Stimulated activated CD8-positive, alpha-beta memory T cell treated with anti-CD3 and anti-CD28 coated beads, Interleukin-7, amount 100 ng/mL, for 1 hour (primary cell): ENCODE measurements at places on chromosomes 16 and 17.

DNA sequence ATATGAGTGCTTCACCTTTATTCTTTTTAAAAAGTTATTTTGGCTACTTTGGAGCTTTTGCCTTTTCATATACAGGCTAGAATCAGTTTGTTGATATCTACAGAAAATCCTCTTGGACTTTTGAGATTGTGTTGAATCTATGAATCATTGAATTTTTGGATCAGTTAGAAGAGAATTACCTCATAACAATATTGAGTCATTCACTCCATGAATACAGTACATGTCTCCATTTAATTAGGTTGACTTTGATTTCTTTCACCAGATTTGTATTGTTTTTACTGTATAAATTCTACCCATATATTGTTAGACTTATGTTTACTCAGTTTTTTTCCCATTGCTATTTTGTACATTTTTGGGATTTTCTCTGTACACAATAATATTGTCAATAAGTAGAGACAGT is 54.4 kb downstream of the TAOK1 start:
- DNase-seq = no peak

GRCh38 chr17:3512505-3513171 is 36.8 kb downstream of the ASPA start:
- DNase-seq = no peak

DNA sequence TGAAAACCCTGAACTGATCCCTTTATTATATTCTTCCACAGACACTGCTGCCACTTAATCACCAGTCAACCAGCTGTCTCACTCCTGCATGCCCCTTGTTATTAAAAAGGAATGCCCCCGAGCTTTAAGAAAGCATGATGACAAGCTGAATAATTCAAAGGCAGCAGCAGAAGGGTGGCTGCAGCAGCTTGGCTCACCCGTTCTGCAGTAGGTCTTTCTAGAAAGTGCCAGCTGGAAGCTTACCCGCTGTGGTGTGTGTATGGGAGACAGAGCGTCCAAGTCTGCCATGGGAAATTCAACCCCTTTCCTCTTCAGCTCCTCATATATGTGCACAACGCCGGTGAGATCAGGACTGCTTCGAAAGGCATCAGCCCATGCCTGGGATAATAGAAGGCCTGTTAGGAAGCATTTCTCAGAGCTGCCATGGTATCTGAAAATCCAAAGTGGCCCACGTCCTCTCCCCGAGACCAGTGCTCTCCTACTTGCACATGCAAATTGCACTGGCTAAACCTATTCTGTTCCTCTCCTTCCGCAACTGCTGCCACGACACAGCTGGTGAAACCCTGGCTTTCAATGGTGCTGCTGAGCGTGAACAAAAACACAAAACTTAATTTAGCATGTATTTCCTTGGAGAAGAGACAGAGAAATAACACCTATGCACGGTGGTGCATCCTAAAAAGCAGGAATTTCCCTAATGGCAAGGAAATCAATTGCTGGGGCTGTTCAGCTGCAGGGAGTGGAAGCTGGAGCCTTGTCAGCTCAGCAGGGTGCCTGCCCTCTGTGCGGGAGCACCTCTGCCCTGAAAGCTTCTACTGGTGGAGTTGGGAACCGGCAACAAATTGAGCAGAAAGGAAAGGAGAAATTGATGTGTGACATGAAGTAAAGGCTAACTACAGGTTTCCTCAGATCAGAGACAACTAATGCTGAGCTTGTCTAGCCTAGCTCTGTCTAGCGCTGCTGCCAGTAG is 47.9 kb upstream of the SREBF1 start:
- DNase-seq = no peak

DNA sequence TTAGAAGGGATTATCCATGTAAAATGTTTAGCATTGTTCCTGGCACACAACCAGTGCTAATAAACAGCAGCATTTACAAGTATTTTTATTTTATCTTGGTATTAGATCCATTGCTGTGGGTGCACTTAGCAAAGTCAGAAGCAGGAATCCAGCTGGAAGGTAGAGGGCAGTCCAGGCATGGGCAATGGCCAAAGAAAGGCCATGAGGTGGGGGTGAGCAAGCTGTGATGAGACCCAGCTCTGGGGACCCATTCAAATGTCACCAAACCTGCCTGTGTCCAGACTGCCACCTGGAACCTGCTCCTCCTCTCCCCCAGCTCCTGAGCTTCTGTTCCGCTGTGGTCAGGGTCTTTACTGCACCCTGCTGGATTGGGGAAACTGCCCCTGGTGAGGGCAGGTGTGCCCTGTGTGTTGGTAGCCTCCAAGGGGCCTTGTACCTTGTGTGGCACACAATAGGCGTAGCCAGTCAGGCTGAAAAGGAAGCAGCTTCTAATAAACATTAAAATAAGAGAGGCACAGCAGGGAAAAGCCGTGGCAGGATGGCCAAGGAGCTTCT is 118.0 kb upstream of the CRHR1 start:
- DNase-seq = no peak

GRCh38 chr16:11651796-11652195 is 16.5 kb upstream of the SNN start:
- no peak for DNase-seq

GRCh38 chr17:2174014-2174413 is 119.1 kb downstream of the HIC1 start:
- no peak for DNase-seq

GRCh38 chr17:34624767-34625383 is 45.5 kb downstream of the TMEM132E start:
- no peak for DNase-seq

- no peak for DNase-seq
Measured at GRCh38 chr16:30637944-30638343, 12.8 kb upstream of the PRR14 start.

DNA sequence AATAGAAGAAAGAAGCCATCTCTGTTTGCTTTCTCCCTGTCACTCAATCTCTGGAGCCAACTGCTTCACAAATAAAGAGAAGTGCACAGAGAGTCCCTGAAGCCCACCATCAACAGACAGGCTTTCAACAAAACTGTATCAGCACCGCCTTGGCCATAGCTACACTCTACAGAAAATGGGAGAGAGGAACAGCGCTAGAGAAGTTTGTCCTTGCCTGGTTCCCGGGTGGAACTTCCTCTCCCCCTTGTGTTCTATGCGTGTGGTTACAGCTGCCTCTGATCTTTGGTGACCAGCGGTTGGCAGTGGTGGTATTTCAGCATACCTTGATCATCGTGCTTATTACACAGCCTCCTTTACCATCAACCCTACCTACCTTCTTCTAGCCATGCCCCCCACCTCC is 91.4 kb upstream of the CCL2 start:
- DNase-seq = no peak

DNA sequence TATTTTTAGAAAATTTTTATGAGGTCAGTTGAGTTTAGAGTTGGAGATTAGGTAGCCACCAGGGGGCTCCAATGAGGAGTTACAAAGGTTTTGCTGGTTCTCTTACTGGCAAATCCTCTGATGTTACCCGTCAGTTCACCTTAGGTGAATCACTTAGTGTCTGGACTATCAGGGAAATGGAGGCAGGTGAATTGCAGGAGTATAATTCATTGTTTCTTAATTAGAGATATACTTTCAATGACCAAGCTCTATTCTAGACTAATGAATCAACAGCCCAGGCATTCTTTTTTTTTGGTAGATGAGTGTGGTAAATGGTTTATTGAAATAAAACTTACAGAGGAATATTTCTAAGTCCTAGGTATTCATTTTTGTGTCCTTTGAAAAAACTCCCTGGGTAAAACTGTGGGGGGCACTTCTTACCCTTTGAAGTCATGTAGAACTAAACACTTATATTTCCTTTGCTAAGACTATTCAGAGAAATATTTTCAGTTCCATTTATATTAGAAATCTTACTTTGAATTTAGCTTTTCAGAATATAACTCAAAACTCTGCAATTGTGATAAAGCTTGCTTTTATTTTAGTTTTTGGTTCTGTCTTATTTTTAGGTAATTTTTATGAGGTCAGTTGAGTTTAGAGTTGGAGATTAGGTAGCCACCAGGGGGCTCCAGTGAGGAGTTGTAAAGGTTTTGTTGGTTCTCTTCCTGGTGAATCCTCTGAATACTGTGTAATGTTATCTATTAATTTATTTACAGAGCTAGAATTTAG is 17.7 kb downstream of the PSMD11 start:
- no peak for DNase-seq

DNA sequence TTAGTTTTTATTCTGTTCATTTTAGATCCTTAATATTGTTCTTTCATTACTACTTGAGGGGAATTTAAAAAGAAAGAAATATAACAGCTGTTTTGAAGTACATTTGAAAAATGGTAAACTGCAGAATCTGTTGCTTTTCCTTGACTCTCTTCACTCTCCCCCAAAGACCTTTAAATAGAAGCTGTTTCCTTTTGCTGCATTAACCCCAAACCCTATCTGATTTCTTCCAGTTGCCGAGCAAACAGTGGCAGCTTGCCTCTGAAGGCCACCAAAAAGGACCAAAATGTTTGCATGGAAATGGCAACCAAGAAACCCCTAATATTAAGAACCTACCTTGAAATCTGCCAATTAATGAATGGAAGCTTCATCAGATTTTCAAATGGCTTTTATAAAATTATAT is 37.1 kb downstream of the PRKCA start:
- DNase-seq = no peak

DNA sequence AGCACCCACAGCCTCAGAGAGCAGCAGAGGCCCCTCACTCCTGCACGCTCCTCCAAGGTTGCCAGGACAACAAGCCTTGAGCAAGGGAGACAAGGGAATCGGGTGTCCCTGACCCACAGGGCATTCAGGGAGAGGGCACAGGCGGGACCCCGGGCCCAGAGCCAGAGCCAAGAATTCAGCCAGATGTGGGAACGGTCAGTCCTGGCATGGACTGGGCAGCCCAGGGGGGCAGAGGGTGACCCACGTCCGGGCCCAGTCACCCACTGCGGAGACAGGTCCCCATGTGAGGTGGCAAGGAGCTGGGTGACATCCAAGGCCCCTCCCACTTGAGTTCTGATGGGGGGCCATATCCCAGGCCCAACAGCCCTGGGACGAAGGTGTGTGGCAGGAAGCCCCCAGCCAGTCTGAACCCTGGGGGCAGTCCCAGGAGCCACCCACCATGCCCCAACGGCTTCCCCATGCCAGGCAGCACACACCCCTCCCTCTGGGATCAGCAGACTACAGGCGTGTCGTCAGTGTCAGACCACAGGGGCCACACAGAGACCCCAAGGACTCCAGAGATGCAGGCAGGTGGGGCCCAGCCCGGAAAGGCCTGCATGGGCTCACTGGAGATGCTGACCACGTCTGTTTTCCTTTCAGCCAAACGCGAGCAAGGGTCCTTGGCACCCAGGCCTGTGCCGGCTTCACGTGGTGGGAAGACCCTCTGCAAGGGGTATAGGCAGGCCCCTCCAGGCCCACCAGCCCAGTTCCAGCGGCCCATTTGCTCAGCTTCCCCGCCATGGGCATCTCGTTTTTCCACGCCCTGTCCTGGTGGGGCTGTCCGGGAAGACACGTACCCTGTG is 23.0 kb downstream of the USP6 start:
- DNase-seq = no peak

DNA sequence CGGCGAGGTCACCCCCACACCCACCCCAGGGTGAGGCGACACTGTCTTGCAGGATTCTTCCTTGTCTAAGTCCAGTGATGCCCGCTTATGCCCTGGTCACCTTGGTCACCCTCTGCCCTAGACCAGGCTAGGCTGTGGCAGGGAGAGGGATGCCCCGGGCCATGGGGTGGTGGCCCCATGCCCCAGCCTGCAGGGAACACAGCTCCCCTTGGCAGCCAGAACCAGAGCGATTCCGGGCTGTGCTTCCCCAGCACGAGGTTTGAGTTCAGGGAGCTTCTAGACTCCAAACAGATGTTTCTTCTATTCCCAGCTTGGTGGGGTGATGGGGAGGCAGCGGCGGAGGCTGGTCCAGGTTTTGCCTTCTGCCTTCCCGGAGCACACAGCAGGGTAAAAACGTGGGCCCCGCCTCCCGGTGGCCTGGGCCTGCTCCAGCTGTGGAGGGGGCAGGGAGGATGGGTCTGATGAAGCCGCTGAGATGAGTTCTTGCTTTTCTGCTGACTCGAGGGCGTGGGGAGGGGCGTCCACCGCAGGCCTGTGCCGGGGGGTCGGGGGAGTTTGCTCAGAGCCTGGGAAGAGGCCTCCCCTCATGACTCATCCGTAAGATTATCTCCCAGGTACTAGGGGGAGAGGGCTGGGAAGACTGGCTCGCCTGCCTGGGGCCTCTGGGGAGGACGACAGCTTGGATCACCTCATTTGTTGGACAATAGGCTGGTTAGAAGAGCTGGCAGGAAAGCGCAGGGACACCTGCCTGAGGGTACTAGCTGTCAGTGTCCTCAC is 15.4 kb downstream of the SMTNL2 start:
- no peak for DNase-seq

DNA sequence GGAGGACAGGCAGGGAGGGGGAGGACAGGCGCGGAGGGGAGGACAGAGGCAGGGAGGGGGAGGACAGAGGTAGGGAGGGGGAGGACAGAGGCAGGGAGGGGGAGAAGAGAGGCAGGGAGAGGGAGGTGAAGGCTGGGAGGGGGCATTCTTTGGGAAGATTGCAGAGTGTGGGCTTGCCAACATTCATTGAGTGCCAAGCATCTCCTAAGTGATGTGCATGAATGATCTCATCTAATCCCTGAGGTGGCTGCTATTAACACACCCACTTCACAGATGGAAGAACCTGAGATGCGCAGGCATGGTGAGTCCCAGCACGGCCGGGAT is 58.3 kb downstream of the NT5M start:
- no peak for DNase-seq

DNA sequence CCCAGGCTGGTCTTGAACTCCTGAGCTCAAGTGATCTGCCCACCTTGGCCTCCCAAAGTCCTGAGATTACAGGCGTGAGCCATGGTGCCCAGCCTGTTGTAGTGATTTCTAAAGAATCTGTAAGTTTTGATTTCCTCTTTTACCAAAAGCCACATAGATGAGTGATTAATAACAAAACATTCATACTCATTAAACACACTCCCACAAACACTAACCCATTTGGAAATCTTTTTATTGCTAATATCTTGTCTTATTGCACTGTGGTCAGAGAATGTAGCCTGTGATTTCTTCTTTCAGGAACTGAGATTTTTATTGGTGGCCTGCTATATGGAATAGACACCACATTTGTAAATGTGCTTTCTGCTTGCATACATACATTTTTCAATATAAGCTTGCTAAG is 31.6 kb downstream of the MYH10 start:
- no peak for DNase-seq

DNA sequence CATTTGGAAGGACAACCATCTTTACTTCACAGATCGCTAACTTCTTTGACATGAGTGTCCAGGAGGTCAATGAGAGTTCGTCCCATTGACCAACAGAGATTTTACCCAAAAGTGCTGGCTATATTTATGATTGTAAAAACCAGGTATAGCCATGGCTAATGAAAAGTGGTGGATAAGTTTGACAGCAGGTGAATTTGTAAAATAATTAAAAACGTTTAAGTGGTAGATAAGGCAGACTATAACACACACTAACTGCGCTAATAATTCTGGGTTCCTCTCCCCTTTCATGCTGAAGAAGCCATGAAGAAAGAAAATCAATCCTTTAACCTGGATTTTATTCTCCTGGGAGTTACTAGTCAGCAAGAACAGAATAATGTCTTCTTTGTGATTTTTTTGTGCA is at the start of gene OR1A2:
Gene OR1A2, plus strand, starts transcription at position 301 of the 400 bp plus-strand sequence. Its CDS starts 0 bp downstream, at position 301.
- DNase-seq = no peak

DNA sequence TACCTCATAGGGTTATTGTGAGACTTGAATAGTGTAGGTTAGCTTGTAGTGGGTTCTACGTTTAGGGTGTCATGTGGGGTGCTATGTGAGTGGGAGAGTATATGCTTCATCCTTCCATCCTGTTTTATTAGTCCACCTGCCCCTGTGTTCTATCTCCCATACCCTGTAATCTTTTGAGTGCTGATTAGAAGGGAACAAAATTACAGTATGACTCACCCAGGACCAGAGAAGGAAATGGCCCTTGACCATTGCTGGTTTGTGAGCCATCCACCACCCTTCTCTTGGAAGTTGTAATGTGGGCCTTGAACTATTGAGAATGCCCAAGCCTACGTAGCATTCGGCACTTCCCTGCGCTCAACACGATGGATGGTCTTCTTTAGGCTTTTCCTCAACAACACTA is 17.1 kb downstream of the SAP30BP start:
- no peak for DNase-seq
